Large intestine (tissue), 12 donors: ENCODE measurements at places on chromosomes 2 and 18. TPM values are rescaled to one million over a fixed set of nuclear protein-coding genes. Genes with fewer than 3 reads are reported as not detected.

DNA sequence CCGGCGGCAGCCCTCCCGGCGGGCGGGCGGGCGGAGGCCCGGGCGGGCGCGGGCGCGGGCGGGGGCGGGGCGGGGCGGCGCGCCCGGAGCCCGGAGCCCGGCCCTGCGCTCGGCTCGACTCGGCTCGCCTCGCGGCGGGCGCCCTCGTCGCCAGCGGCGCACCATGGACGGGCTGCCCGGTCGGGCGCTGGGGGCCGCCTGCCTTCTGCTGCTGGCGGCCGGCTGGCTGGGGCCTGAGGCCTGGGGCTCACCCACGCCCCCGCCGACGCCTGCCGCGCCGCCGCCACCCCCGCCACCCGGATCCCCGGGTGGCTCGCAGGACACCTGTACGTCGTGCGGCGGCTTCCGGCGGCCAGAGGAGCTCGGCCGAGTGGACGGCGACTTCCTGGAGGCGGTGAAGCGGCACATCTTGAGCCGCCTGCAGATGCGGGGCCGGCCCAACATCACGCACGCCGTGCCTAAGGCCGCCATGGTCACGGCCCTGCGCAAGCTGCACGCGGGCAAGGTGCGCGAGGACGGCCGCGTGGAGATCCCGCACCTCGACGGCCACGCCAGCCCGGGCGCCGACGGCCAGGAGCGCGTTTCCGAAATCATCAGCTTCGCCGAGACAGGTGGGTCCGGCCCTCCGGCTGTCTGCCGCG, at the start of gene INHBB:
Gene INHBB, plus strand, starts transcription at position 111 of the 641 bp plus-strand sequence. Its CDS starts 53 bp downstream, at position 164.
- peaks cover 12% of the 10 kb centered on the region for H3K4me1 ChIP-seq
- no peak within 1 kb of the TSS for H3K4me3 ChIP-seq
- no peaks in the 10 kb centered on the region for H3K36me3 ChIP-seq
- H3K27ac ChIP-seq: no peak within 1 kb of the TSS

- H3K4me3 ChIP-seq: no peak within 1 kb of the TSS
- H3K27ac ChIP-seq: no peak within 1 kb of the TSS
- peaks cover 12% of the 10 kb centered on the region for H3K4me1 ChIP-seq
Observed at GRCh38 chr2:161415987-161416707, at the start of gene TBR1. Gene TBR1 (plus strand): TSS chr2:161416297. CDS start chr2:161416411, 114 bp downstream.

- no peak overlapping the region for H3K4me3 ChIP-seq
- no peak overlapping the region for H3K27ac ChIP-seq
- H3K36me3 ChIP-seq: no peaks in the 10 kb centered on the region
- DNase-seq: no peak
Observed at GRCh38 chr2:220043990-220044335, 416.5 kb downstream of the SLC4A3 start.

GRCh38 chr18:44341759-44342158, 338.9 kb upstream of the SETBP1 start:
- H3K27me3 ChIP-seq: no peaks in the 10 kb centered on the region
- H3K27ac ChIP-seq: no peak overlapping the region
- H3K4me3 ChIP-seq: no peak overlapping the region
- H3K36me3 ChIP-seq: no peaks in the 10 kb centered on the region

DNA sequence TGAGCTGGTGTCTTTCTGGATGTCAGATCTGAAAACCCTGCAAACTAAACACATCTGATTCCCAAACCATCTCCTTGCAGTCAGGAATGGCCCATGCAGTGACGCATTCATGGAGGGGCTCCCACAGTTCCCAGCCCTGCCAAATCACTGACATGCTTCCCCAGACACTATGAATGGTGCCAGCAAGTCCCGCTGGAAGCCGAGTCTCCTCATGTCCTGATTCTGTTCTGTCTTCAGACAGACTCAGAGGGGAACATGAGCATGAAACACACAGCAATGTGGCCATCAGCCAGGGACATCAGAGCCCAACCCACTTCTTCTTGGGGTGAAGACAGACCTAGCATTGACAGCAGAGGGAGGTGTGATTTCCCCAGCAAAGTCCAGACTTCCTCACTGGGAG, 83.7 kb downstream of the TTC32 start:
- no peaks in the 10 kb centered on the region for H3K36me3 ChIP-seq
- H3K4me1 ChIP-seq: no peaks in the 10 kb centered on the region
- no peak for DNase-seq
- H3K27ac ChIP-seq: no peak overlapping the region
- H3K4me3 ChIP-seq: no peak overlapping the region
- no peaks in the 10 kb centered on the region for H3K27me3 ChIP-seq

GRCh38 chr2:88599527-88599926, 27.7 kb downstream of the EIF2AK3 start:
- no peak overlapping the region for H3K4me3 ChIP-seq
- H3K4me1 ChIP-seq: peaks cover 5% of the 10 kb centered on the region
- H3K36me3 ChIP-seq: peaks cover 2% of the 10 kb centered on the region
- DNase-seq: no peak
- H3K27me3 ChIP-seq: no peaks in the 10 kb centered on the region
- peak overlapping the region; percentile 88 for H3K27ac ChIP-seq

- H3K4me3 ChIP-seq: no peak overlapping the region
- no peaks in the 10 kb centered on the region for H3K27me3 ChIP-seq
- no peak overlapping the region for H3K27ac ChIP-seq
Observed at GRCh38 chr18:1840878-1841277, 730.4 kb downstream of the METTL4 start.

DNA sequence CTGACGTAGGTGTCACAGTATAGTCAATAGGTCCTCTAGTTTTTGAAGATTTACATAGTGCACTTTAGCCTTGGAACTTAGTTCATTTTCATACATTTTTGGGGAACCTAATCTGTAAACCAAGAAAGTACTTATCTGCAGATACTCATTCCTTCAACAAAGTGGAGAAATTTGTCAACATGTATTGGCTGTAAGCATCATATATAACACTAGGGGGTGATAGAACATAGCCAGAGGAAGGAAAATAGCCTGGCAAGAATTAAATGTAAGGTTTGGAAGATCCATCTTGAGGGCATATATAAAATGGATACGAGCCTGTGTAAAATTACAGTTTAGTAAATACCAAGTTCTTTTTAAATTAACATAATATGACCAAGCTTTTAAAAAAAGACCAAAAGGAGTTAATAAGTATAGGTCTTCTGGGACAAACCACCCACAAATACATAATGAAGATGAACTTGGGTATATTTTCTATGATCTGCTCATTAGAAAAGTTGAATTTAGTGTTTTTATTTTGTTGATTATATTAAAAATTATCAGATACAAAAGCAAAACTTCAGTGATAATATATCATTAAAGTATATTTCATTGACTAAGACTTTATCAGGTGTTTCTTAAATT, 18.2 kb downstream of the RPL37A start:
- no peak overlapping the region for H3K27ac ChIP-seq
- no peak overlapping the region for H3K4me3 ChIP-seq
- H3K36me3 ChIP-seq: no peaks in the 10 kb centered on the region
- no peaks in the 10 kb centered on the region for H3K27me3 ChIP-seq
- DNase-seq: peak; percentile 37
- H3K4me1 ChIP-seq: no peaks in the 10 kb centered on the region

DNA sequence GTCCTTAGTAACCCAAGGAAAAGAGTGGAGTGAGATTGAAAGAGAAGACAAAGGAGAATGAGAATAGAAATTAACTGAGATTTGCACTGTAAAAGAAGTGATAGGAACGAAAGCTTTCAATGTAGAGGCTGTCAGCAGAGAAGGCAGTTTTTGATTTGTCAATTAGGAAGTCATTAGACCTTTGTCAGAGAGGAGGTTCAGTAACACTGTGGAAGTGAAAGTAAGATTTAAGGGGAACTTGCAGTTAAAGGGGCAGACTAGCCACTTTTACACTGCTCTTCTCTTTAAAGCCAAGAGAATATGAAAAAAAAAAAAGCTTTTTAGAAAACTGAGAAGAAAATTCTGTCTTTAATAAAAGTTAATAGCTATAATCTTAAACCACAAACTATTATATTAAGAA, 11.5 kb upstream of the KYNU start:
- H3K4me3 ChIP-seq: no peak overlapping the region
- H3K4me1 ChIP-seq: peaks cover 16% of the 10 kb centered on the region
- DNase-seq: peak; percentile 49
- no peaks in the 10 kb centered on the region for H3K36me3 ChIP-seq
- no peaks in the 10 kb centered on the region for H3K27me3 ChIP-seq

DNA sequence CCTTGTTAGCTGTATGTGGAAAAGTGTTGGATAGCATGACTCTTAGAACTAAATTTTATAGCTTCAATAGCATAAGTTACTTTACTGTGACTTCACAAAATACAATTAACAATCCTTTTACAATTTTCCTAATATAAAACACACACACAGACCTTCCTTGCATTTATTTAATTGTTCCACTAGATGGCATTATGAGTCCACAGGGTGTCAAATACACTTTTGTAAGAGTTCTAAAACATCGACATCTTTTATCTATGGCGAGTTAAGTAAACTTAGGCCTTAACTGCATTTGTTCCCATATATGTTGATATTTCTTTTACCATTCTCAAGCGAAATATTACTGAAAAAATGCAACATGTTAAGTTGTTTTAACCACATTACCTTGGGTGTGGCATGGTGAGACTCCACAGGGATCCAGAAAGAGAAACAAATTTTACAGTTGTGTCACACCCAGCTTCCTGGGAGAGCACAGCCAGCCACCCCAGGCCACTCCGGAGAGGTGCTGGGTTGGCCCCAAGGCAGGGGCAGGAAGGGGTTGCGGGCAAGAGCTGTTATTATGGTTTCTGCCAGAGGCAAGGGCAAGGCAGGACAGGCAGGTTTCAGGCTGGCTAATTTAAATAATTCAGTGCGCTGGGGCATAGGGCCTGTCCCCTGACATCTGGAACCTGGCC, 312.4 kb upstream of the MC4R start:
- H3K27ac ChIP-seq: no peak overlapping the region
- H3K4me1 ChIP-seq: no peaks in the 10 kb centered on the region
- no peaks in the 10 kb centered on the region for H3K27me3 ChIP-seq
- DNase-seq: no peak
- H3K4me3 ChIP-seq: no peak overlapping the region

- no peaks in the 10 kb centered on the region for H3K27me3 ChIP-seq
- no peak overlapping the region for H3K4me3 ChIP-seq
- H3K27ac ChIP-seq: no peak overlapping the region
- DNase-seq: peak; percentile 16
Observed at GRCh38 chr2:39107724-39108273, 13.1 kb downstream of the SOS1 start.

- H3K4me3 ChIP-seq: no peak overlapping the region
- no peak overlapping the region for H3K27ac ChIP-seq
- no peak for DNase-seq
- peaks cover 49% of the 10 kb centered on the region for H3K36me3 ChIP-seq
Observed at GRCh38 chr2:88751768-88752167, 60.3 kb downstream of the RPIA start.

Gene SEMA4F
- polyA plus RNA-seq: 2.9 TPM

Gene SPC25
- polyA plus RNA-seq: 7.4 TPM

Gene CYS1
- 22.1 TPM for polyA plus RNA-seq

Gene IFIH1
- 17.6 TPM for polyA plus RNA-seq

Gene LHCGR
- polyA plus RNA-seq: 0.03 TPM

Gene EMILIN1
- polyA plus RNA-seq: 49.1 TPM

Gene FIGN
- polyA plus RNA-seq: 1.3 TPM
